Memory B cell (primary cell): ENCODE measurements at places on chromosomes 7 and 10.
A peak's percentile ranks its signal among the peaks of the same experiment; 100 is the strongest.

DNA sequence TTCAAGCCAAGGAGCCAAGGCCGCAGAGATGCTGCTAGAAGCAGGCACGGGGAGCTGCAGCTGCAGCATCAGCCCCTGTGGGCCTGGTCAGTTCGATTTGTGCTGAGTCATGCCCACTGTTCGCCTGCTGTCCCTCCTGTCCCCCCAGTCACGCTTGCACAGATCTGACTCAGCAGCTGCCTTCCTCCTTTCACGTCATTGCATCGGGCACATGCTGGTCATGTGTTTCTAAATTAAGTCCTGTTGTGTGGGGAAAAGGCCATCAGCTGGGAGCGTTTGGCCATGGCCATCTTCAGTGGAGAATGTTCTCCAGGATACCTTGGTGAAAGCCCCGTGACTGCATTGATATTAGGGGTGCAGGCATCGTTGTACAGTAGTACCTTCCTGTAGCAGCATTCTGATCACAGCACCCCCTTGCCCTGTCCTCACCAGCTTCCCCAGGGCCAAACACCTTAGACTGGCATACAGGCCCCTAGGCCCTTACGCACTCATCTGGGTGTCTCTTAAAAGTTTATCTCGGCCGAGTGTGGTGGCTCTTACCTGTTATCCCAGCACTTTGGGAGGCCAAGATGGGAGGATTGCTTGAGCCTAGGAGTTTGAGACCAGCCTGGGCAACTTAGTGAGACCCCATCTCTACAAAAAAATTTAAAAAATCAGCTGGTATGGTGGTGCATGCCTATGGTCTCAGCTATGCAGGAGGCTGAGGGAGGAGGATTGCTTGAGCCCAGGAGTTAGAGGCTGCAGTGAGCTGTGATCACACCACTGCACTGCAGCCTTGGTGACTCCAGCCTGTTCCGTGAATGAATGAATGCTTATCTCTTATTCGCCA lies 23.2 kb downstream of the POR start:
- no peak for DNase-seq

- DNase-seq = no peak
Measured at GRCh38 chr10:44339218-44339617, 45.7 kb downstream of the CXCL12 start.

DNA sequence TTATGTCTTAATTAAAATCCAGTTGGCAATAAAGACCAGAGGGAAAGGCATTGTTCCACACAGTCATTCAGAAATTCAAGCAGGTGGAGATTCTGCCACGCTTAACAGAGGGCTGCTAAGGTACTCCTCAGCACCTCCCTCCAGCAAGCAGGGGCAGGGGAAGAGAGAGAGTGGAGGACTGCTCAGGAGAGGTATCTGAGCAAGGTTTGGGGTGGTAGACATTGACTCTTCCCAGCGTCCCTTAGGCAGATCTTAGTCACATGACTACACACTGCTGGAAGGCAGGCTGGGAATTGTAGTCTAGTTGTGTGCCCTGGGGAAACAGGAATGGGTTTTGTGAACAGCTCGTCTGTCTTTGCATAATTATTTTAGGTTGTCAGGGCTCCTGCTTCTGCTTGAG lies 181.6 kb downstream of the NPSR1 start:
- no peak for DNase-seq

DNA sequence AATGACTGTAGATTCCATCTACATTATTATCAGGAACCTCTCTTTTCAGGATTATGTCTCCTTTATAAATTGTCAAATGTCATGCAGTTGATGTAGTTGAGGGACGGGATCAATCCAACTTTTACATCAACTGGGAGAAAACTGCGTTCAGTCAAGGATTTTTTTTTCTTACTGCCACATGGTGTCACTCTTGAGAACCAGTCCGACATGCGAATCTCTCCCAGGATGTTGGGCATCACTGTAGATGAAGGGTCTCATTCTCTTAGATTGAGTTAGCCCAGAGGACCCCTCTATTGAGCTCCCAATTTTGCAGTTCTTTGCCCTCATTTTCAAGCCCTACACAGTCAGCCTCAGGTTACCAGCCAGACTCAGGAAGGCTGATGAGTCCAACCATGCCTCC lies 120.3 kb upstream of the PTPRZ1 start:
- DNase-seq = no peak

- no peak for DNase-seq
Measured at GRCh38 chr7:105478606-105479005, 43.5 kb downstream of the PUS7 start.

DNA sequence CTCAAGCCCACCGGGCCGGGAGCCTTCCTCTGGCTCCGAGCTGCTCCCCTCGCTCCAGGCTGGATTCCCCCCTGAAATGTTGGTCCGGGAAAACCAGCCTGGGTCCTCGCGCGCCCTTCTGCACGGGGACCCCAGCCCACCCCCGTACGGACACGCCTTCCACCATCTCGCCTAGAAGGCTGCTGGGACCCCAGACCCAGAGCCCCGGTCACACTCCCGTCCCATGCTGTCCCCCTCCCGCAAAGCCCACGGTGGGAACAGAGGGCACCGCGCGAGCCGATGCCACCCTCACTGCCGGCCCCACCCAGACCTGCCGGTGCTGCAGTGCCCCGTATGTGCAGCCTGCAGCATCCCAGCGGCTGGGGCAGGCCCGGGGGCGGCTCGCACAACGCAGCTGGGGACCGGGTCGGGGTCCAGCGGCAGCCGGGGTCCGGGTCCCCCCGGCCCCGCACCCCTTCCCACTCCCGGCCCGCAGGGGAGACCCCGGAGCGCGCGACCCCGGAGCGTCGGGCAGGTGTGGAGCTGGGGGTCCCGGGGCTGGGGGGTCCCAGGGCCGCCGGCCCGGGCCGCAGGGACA lies 871 bp downstream of the SPOCK2 start:
- DNase-seq = peak; percentile 51

- no peak for DNase-seq
Measured at GRCh38 chr10:96263176-96263575, 8.2 kb downstream of the BLNK start.

- DNase-seq = no peak
Measured at GRCh38 chr7:26592011-26592410, 272.4 kb downstream of the SKAP2 start.

GRCh38 chr7:128188396-128189230 lies 52.5 kb upstream of the LEP start:
- no peak for DNase-seq

DNA sequence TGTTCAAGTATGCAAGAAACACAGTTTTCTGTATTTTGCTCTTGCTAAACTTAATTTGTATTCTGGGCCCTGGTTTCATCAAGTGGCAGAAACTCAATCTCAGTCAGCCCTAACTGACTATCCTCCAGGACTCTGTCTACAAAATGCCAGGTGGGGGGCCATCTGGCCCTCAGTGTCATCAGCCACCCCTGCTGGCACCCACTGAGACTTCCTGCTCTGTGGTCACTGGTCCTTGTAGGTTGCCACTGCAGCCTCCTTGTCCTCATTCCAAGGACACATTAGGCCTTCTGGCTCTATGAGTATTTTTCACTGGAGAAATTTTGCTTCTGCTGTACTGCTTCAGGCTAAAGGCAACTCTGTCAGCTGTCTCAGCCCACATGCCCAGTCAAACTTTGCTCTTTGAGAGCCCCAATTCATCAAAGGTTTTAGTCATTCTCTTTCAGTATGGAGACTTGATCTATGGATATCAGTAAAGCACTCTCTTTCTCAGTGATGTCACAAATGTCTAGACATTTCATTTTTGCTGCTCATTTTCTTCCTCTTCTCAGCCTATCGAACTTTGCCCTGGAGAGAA lies 163.6 kb downstream of the KCND2 start:
- DNase-seq = no peak

- DNase-seq = no peak
Measured at GRCh38 chr7:98808751-98809460, 60.9 kb downstream of the TMEM130 start.

GRCh38 chr7:20240080-20240926 lies 23.1 kb upstream of the MACC1 start:
- DNase-seq = no peak

DNA sequence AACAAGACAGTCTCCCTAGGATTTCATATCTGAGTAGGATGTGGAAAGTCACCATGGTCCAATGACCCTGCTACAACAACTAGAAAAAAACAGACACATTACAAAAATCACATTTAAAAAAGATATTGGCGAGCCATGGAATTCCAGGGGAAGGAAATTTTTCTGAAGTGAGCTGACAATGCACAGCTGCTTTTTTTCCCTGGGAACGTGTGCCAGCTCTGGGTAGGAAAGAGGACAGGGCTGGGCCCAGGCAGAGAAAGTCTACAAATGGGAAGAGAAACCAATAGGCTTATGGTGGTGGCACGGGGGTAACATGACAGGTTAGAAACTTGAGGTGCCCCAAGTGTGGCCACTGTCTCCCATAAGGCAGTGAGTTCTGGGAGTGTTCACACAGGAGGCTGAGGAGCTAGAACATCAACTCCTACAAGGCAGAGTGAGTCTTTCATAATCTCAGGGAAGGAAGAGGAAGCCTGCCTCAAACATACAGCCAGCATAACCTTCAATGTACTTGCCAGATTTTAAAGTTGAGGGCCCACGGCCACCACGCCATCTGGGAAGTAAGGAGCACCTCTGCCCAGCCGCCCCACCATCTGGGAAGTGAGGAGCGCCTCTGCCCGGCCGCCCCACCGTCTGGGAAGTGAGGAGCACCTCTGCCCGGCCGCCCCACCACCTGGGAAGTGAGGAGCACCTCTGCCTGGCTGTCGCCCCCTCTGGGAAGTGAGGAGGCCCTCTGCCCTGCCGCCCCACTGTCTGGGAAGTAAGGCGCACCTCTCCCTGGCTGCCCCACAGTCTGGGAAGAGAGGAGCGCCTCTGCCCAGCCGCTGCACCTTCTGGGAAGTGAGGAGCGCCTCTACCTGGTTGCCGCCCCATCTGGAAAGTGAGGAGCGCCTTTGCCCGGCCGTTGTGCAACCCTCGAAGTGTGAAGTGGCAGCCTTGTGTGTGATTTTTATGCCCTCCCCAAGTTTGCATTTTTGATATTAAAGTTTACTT lies 5.9 kb downstream of the FBXL13 start:
- DNase-seq = no peak

GRCh38 chr7:935164-935873 lies 19.2 kb downstream of the ADAP1 start:
- no peak for DNase-seq

- no peak for DNase-seq
Measured at GRCh38 chr10:68572151-68572550, 12.0 kb downstream of the TET1 start.

GRCh38 chr7:901388-902154 lies 25.2 kb downstream of the GET4 start:
- DNase-seq = no peak

- DNase-seq = no peak
Measured at GRCh38 chr10:124574456-124575070, 112.9 kb downstream of the LHPP start.

DNA sequence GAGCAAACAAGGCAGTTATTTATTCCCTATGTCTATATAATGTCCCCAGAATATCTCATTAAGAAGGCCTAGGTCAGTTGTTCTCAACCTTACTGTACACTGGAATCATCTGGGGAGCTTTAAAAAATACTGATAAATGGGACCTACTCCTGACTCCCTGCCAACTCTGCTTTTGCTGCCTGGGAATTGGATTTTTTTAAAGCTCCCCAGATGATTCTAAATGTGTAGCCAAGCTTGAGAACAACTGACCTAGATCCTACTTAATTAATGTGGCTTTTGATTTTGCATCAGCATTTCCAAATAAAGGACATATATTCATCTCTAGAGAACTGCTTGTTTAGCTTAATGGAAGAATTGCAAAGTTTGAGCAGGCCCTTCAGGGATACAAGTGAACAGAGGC lies 91.7 kb upstream of the HPS1 start:
- DNase-seq = no peak

- DNase-seq = no peak
Measured at GRCh38 chr7:136878878-136879277, 10.4 kb downstream of the CHRM2 start.

GRCh38 chr10:104045151-104046089 lies 40.3 kb downstream of the COL17A1 start:
- no peak for DNase-seq

- no peak for DNase-seq
Measured at GRCh38 chr10:71555087-71555723, 158.5 kb downstream of the CDH23 start.

- DNase-seq = peak; percentile 36
Measured at GRCh38 chr10:137031-137430, 1.8 kb downstream of the ZMYND11 start.

DNA sequence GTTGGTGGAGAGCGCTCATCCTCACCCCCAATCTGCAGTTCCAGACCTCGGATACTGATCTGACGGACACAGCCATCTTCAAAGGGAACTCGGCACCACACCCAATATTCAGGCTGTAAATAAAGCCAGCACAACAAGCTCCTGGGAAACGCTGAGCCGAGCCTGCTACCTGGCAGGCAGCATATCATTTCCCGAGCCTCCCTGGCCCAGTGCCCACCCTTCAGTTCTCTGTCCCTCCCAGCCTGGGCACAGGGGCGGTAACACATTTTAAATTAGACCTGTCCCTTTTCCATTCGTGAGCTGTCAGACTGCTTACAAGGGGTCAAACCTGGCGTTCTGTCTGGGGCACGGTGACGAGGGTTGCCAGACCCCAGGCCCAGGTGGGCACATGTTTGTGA lies 250.5 kb downstream of the ARHGAP12 start:
- DNase-seq = no peak

GRCh38 chr7:46651561-46652088 lies 730.6 kb upstream of the IGFBP3 start:
- DNase-seq = no peak

DNA sequence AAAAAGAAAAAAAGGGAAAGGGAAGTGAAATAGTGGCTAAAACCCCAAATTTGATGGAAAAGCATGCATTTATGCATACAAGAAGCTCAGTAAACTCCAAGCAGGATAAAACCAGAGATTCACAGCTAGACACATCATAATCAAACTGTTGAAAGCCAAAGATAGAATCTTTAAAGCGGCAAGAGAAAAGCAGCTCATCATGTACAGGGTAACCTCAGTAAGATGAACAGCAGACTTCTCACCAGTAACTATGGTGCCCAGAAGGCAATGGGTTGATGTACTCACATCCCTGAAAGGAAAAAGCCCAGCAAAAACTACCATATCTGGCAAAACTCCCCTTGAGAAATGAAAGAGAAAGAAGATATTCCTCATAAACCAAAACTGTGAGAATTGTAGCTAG lies 60.4 kb downstream of the TPST1 start:
- DNase-seq = no peak

- DNase-seq = no peak
Measured at GRCh38 chr7:42766782-42767423, 145.0 kb downstream of the C7orf25 start.

DNA sequence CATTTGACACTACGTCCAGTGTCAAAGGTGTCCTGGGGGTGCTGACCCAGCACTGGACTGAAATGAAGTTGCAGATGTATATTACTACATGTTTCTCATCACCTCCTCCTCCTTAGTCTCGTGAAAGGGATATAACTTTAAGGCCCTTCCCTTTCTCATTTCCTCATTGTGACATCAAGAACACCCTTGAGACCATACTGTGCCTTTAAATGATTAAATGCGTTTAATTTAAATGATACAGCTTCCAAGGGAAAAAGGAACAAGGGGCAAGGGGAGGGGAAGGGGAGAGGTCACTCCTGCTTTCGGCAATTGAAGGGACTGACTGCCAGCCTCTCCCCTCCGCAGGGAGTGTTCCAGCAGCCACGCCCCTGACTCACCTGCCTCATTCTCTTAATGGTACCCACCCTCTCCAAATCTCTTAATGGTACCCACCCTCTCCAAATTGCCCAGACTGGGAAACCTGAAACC lies 80.5 kb upstream of the KMT2E start:
- no peak for DNase-seq
